ENCODE measurements at places on chromosomes 11 and 22. TPM values are rescaled to one million over a fixed set of nuclear protein-coding genes. Genes with fewer than 3 reads are reported as not detected.

- DNase-seq: no peak
Observed at GRCh38 chr11:1232883-1233321, 10.0 kb downstream of the MUC5B start.

GRCh38 chr22:27792452-27793161, 8.9 kb downstream of the MN1 start:
- no peak for DNase-seq

ACRV1 gene
- total RNA-seq: not detected

DNA sequence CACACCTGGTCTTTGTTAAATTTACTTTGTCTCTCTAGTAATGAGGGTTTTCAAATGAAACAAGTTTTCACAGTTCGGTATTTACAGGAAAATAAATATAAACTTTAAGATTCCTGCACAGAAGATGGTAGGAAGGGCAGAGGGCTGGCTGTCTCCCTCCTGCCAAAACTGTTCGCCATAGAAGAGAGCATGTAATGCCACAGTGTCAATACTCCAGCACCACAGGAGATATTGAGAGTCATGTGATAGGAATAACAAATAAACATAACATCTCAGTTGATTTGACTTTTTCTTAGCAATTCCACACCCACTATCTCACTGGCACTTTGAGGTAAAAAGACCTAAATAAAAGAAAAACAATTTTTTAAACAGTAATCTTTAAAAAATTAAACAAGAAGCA, 100.9 kb downstream of the MRTFA start:
- DNase-seq: no peak

GRCh38 chr11:85170184-85170583, 457.0 kb downstream of the DLG2 start:
- no peak for DNase-seq

IL17REL gene
- not detected for total RNA-seq

DNA sequence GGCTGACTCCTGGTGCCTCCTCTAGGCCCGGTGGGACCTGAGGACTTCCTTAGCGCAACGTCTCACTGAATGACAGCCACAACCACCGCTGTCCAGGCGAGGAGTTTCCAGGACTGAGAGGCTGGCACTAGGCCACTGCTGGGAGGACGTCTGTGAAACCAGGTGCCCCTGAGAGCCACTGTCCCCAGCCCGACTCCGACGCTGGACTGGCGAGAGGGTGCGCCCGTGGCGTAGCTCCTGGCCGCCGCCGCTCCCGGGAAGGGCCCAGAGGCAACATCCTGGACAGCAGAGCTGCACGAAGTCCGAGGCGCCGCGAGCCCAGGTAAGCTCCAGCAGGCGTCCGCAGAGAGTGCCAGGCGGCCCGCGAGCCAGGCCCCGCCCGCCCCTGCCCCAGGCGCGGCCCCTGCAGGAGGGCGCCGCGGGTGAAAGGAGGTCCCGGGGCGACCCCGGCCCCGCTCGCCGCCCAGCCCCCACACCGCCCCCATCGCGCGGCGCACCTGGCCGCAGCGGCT, 525 bp downstream of the DGCR2 start:
- DNase-seq: no peak

DNA sequence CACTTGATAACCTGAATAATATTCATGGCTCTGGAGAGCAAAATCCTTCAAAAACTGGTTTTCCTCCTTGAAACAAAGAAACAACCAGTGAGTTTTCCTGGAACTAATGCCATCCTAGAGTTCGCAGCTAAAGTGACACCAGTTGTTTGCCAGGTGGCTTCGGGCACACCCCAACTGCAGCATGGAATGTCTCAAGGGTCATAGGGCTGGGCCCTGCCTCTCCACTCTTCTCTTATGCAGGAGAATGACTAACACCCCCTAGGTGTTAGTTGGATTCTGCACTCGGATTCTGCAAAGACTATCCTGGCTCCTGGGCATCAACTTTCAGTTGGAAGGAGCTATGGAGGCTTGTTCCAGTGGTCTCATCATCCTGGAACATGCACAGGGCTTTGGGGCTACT, 98.8 kb downstream of the KIRREL3 start:
- DNase-seq: no peak

DNA sequence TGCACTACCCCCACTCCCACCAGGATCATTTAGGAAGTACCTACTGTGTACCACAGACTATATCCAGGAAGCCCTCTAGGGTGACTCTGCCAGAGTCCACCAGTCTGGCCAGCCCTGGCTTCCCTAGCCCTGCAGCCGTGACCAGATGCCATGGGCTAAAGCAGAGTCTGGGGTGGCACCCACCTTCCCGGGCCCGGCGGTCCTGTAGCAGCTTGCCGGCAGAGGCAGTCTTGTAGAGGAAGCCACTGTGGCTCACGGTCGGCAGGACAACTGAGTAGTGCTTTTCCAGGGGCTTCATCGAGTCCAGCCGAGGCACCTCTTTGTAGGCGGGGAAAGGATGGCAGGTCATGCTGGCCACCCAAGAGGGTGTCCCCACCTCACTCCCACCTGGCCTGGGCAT, 27.2 kb upstream of the PDE2A start:
- DNase-seq: no peak

OR8D2 gene
- not detected for total RNA-seq

GRCh38 chr22:37892566-37893335, 13.3 kb upstream of the MICALL1 start:
- no peak for DNase-seq

GRCh38 chr22:41338614-41339212, 37.4 kb downstream of the ZC3H7B start:
- no peak for DNase-seq

HEPHL1 gene
- not detected for total RNA-seq

GRCh38 chr11:82663535-82663934, 70.1 kb downstream of the FAM181B start:
- DNase-seq: no peak

- DNase-seq: no peak
Observed at GRCh38 chr11:109986488-109986887, 106.7 kb upstream of the ZC3H12C start.

DNA sequence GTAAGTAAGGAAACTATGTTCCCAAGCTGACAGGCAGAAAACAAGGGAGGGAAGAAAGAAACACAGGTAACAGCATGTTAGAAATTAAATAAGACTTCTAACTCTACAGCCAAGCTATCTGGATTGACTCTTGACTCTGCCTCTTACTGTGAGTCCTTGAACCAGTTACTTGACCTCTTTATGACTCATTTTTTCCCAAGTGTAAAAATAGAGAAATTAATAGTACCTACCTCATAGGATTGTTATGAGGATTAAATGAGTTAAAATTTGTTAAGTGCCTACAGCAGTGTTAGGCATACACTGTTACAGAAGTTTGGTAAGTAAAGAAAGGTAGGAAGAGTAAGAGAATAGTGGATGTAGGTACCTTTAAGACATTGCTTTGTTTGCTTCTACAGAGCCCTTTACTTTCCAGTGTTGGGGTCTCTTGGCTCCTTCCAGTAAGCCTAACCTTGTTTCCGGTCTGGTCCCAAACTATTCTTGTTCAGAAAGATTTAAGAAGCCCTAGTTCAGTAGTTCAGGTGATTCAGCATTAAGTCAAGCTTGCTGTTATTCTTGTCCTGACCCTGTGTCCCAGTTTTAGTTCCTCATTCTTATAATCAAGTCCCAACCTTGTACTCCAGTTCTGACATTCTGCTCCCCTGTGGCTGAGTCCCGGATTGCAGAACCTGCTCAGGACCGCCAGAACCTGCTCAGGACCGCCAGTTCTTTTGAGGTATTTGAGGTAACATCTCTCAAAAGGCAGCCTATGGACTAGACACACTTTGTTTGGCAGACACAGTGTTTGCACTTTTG, 963.4 kb upstream of the CCDC90B start:
- DNase-seq: no peak

DNA sequence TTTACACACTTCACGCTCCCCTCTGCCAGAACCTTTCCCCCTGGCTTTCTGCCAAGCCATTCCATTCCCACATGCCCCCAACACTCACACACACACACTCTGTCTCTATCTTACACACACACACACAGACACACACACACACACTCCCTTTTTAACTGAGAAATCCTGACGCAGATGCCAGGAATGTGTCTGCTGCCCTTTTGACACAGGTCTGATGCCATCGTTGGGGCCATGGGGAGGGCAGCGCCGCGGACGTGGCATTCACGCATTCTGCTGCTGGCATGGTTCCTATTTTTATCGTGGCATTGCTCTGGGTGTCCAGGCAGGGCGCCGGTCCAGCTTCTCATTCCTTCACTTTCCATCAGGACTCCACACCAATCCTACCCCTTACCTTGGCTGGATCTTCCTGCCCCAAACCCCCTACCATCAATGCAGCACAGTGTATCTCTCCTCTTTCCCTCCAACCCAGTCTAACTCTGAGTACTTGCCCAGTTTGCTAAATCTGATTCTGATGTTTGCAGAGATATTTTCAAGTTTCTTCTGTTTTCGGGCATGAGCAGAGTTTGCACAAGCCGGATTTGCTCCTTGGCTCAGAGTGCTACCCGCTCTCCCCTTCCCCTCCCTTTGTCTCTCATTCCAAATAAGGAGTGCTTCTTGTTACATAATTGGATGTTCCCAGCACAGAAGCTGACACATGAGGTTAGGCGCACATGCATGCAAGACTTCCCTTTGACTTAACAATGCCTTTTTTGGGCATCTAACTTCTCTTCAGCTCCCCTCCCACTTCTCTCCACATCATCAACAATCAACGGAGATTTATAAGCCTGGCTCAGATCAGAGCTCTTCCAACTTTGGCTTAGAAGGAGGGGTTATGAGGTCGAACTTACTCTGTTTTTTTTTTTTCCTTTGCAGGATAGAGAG, 18.8 kb downstream of the SNX19 start:
- DNase-seq: no peak

IGLL5 gene
- total RNA-seq: not detected

DNA sequence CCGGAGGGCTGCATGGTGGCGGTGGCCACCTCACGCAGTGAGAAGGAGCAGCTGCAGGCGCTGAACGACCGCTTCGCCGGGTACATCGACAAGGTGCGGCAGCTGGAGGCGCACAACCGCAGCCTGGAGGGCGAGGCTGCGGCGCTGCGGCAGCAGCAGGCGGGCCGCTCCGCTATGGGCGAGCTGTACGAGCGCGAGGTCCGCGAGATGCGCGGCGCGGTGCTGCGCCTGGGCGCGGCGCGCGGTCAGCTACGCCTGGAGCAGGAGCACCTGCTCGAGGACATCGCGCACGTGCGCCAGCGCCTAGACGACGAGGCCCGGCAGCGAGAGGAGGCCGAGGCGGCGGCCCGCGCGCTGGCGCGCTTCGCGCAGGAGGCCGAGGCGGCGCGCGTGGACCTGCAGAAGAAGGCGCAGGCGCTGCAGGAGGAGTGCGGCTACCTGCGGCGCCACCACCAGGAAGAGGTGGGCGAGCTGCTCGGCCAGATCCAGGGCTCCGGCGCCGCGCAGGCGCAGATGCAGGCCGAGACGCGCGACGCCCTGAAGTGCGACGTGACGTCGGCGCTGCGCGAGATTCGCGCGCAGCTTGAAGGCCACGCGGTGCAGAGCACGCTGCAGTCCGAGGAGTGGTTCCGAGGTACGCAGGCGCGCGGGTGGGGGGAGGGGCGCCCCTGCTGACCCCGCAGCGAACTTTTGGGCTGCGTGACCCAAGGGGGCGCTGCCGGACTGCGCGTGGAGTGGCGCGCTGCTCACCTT, 670 bp downstream of the NEFH start:
- DNase-seq: no peak

AKIP1 gene
- 49.3 TPM for total RNA-seq

- DNase-seq: no peak
Observed at GRCh38 chr11:45641961-45642360, 23.5 kb downstream of the CHST1 start.

DNA sequence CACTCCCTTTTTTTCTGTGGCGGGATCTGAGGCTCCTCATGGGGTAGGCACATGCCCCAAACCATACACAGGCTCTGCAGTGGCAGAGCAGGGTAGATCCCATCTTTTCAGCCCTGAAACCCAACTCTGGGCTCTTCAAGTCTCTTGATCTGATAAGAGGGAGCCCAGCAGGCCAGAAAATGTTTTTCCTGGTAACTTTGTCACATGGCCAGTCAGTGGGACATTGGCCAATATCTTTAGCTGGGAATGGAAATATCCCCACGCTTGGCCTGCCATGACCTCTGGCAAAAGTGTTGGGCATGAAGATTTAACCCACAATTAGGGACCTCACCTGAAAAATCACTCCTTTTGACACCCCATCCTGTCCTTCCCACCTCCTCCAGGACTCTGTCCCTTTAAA, 8.1 kb downstream of the INPP5J start:
- no peak for DNase-seq

Measured in glomerular endothelial cell (primary cell).